ENCODE measurements at places on chromosomes 5 and 9. TPM values are rescaled to one million over a fixed set of nuclear protein-coding genes. Genes with fewer than 3 reads are reported as not detected.

GRCh38 chr5:58922461-58923171 lies 339.7 kb downstream of the RAB3C start:
- DNase-seq = peak; percentile 85

DNA sequence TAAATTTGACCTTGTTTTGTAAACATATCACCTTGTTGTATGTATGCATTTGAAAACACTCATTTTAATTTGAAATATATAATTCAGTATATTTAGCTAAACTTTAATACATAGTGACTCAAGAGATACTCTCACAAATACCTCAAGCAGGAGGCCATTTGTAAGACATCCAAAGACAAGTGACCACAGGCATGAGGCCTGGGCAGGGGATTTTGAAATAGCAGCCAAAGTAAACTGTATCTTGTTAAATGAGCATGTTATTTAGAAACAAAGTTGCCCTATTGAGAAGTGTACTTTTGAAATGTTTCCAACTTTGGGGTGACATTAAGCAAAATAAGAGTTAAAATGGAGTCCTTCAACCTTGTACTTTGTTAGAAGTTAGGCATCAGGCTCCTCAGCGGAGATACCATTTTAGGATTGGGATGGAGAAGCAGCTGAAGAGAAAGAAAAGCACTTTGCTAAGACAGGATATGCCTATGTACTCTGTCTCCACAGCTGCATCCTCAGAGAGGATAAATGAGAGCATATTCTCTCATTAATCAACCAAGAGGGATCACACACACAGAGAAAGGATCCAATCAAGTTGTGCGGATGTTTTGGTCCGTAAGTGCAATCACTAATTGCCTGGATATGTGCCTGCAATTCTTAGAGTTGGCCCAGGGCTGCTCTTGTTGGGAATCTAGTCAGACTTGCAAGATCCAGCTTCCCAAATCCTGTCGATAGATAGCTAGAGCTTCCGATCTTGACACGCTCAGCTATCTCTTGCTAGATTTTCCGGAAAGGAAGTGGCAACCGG lies 157.5 kb upstream of the HAPLN1 start:
- peak; percentile 29 for DNase-seq

DNA sequence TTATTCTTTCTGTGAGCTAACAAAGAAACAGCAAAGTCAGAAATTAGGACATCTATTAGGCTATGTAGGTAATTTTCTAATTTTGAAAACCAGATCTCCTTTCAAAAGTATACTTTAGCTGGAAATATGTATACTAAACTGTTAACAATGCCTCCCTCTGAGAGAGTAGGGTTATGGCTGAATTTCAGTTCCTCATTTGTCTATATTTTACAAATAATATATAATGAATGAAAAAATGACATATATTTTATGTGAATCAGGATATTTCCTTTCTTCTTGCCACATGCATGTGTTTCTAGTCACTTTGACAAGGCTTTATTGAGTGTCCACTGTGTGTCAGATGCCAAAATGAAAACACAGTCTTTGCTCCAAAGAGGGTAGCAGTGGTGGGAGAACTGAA lies 15.4 kb downstream of the HACD4 start:
- DNase-seq = no peak

GRCh38 chr9:31912636-31913035 lies 471.8 kb upstream of the ACO1 start:
- DNase-seq = no peak

- DNase-seq = no peak
Measured at GRCh38 chr5:128984480-128984879, 19.2 kb downstream of the SLC27A6 start.

DNA sequence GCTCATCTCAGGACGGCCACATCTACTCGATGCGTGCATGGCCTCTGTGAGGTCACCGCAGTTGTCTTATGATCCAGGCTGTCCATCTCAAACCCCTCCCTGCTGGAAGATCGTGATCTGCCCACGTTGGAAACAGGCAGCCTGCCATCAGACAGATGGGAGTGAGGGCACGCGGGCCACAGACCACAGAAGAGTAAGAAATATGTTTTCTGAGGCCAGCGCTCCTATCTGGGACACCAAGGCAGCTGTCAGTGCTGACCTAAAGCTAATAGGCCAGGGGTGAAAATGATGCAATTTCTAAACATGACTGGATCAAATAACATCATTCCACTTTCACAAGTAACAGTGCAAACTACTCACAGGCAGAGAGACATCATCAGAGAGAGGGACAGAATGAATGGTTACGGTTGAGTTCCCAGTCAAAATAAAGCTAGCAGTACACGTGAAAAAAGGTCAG lies 57.1 kb upstream of the CER1 start:
- peak; percentile 89 for DNase-seq

GRCh38 chr5:138705007-138705406 lies 48.2 kb upstream of the CTNNA1 start:
- DNase-seq = no peak

DNA sequence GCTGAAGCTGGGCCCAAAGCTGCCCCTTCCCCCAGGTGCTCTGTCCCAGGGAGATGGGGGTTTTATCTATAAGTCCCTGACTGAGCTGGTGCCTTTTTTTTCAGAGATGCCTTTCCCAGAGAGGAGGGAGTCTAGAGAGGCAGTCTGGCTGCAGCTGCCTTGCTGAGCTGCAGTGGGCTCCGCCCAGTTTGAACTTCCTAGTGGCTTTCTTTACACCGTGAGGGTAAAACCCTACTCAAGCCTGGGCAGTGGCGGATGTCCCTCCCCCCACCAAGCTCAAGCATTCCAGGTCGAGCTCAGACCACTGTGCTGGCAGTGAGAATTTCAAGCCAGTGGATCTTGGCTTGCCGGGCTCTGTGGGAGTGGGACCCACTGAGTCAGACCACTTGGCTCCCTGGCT lies 41.3 kb downstream of the CAVIN4 start:
- no peak for DNase-seq

DNA sequence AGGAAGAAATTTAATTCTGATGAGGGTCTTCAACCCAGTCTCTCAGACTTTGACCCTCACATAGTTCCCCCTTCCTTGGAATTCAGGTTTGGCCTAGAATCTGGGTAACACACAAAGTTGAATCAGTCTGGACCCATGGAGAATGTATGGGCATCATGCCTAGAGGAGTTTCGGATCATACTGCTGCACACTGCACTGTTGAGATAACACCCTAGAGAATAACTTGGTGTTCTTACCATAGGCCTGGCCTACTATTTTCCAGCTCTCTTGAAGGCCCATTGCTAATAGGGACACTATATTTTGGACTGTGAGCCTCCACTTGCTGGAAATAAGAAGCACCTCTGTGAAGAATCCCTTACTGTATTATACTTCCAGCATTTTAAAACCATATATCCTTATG lies 413.5 kb downstream of the PLK2 start:
- peak; percentile 0 for DNase-seq

- DNase-seq = no peak
Measured at GRCh38 chr9:109372246-109372645, 51.4 kb upstream of the EPB41L4B start.

- no peak for DNase-seq
Measured at GRCh38 chr5:34914671-34915138, 599 bp downstream of the RAD1 start.

DNA sequence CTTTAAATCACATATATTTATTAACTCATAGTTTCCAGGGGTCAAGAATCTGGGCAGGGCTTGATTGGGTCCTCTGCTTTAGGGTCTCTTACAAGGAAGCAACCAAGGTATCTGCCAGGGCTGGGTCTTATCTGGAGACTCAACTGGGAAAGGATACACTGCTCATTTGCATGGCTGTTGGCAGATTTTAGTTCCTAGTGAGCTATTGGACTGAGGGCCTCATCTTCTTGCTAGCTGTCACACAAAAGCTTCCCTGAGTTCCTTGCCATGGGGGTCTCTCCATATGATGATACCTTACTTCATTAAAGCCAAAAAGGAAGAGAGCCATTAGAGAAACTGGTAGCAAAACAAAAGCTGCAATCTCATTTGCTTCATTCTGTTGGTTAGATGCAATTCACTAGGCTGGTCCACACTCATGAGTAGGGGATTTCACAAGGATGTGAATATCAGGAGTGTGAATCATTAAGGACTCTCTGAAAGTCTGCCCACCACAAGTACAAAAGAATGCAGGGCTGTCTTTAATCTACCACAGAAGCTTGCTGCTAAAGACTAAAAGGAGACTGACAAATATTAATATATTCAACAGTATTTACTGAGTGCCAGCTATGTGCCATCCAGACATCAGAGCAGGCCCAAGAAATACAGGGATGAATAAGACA lies 42.0 kb upstream of the TIMD4 start:
- DNase-seq = no peak

- DNase-seq = no peak
Measured at GRCh38 chr5:16548115-16548514, 68.7 kb downstream of the RETREG1 start.

DNA sequence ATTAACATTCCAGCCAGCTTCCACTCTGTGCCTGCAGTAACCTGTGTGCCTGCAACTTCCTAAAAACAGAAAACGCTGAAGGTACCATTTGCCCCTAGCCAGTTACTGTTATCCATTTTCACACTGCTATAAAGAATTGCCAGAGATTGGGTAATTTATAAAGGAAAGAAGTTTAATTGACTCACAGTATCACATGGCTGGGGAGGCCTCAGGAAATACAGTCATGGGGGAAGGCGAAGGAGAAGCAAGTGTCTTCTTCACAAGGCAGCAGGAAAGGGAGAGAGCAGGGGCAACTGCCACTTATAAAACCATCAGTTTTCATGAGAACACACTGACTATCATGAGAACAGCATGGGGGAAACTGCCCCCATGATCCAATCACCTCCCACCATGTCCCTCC lies 31.2 kb downstream of the PTCD2 start:
- no peak for DNase-seq

SV2C gene
- total RNA-seq = 0.31 TPM

HAVCR1 gene
- total RNA-seq = not detected

RNF183 gene
- total RNA-seq = 0.21 TPM

KCNT1 gene
- 2.8 TPM for total RNA-seq

MLANA gene
- not detected for total RNA-seq

CKMT2 gene
- total RNA-seq = 287 TPM
